Aorta (tissue), 5 donors: ENCODE measurements at places on chromosomes 2 and 18. TPM values are rescaled to one million over a fixed set of nuclear protein-coding genes. Genes with fewer than 3 reads are reported as not detected.

Gene IL1A
- not detected for polyA plus RNA-seq

Gene EFR3B
- 0.50 TPM for polyA plus RNA-seq

Gene CXCR4
- 0.97 TPM for polyA plus RNA-seq

Gene ASXL3
- polyA plus RNA-seq = 0.84 TPM

Gene IMMT
- 47.3 TPM for polyA plus RNA-seq

Gene ETAA1
- 14.6 TPM for polyA plus RNA-seq

Gene C2orf42
- 8.0 TPM for polyA plus RNA-seq

Gene KCNG2
- not detected for polyA plus RNA-seq

Gene GAD1
- 1.6 TPM for polyA plus RNA-seq

Gene TNS1
- 303 TPM for polyA plus RNA-seq
